ENCODE measurements at places on chromosomes 11 and 22.

DNA sequence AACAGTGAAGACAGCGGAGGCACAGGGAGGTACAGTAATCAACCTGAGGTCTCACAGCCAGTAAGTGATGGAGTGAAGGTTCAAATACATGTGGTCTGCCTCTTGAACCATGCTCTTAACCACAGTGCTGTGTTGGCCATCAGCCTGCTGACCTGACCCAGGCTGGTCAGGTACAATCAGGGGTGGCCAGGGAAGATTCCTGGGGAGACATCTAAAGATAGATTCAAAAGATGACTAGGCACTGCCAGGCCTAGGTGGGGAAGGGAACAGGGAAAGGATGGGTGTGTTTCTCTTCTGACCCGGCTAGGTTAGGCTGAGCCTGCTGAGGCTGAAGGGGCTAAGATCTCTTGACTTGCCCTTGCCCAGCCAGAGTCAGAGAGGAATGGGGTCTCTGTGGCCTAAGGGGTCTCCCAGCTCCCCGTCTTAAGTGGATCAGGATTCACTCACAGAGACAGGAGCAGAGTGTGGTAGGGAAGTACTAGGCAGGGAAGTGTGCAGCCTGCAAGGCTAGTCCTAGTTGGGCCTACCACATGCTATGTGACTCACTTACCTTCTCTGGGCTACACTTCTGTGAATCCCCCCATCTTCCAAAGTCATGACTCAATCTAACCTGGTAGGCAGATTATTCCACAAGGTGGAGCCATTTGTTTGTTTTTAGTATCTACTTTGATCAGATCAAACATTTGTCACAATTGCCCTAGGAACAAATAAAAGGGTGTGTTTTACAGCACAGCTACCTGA, 10.4 kb upstream of the SREBF2 start:
- DNase-seq, result peak; percentile 82

- DNase-seq, result no peak
Measured at GRCh38 chr22:47343611-47344010, 581.2 kb downstream of the TBC1D22A start.

DNA sequence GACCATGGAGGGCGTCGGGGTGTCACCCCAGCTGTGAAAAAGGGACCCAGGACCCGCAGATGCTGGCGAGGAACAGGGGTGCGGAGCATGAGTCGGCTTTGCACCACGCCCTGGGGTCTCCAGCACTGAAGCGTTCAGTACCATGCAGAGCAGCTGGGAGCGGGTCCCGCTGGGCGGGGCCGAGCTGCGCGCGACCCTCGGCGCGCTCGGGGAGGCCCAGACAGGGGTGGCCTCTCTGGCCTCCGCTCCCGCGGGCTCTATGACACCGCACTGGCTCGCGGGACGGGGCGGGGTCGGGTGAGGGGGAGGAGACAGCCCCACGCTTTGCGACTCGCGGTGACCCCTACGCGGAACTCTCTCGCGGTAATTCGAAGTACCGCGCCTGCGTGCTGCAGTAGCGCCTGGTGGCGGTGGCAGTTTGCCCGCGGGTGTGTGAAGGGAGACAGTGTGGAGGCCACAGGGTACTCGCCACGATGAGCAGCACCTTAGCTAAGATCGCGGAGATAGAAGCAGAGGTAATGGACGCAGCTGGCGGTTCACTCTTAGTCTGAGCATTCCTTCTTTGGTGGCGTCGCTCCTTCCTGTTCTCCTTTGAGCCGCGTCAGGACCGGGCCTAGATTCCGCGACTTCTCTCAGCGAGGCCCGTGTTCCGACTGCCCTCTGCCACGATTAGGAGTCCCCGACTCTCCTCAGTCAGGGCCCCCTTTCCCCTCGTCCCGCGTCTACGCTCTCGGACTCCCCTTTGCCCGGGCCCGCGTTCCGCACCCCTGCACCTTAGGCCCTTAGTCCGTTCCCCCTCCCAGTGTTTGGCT, at the start of gene DRG1:
Gene DRG1 (plus strand): TSS at position 394 of the 812 bp plus-strand sequence. CDS start 80 bp downstream, at position 474.
- peak; percentile 96 for DNase-seq

GRCh38 chr11:16863389-16863788, 124.9 kb downstream of the C11orf58 start:
- DNase-seq, result no peak

DNA sequence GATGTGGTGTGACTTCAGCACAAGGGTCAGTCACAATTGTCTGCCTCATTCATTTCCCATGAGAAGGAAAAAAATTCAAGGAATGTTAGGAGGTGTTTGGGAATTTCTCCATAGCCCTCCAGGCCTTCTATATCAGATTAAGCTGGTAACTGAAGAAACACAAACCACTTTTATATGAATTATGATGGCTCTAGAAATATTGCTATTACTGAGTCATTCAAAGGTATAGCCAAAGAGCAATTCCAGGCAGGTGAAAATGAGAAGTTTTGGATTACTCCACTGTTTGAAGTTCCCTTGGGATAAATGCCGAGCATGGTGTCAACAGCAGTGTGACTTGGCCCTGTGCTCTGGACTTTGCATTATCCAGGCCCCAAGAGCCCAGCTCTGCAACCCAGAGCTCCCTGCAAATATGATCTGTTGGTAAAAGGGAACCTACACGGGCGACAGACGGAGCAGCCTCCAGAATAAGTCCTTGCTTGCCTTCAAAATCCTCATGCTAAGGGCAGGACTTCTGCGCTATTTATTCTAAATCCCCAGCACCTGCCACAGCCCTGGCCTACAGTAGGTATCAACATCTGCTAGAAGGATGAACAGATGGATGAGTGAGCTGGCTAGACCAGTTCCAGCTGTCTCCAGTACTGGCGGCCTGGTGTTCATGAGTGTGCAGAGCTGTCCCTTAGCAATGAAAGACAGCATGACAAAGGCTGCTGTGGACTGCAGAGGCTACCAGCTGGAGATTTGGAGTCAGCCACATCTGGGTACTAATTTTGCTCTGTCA, 67.5 kb upstream of the ZBED5 start:
- DNase-seq, result no peak

- DNase-seq, result no peak
Measured at GRCh38 chr11:25247336-25247735, 750.5 kb downstream of the LUZP2 start.

DNA sequence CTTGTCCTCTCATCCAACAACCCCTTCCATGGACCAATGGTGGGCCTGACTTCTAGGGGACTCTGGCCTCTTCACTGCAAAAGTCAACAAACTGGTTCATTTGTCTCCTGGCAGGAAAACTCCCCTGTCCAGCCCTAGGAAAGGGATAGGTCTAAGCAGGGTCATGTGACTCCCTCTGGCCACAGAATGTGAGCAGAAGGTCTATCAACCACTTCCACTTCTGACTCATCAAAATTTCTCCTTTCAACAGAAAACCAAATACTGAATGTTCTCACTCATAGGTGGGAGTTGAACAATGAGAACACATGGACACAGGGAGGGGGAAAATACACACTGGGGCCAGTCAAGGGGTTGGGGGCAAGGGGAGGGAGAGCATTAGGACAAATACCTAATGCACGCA, 1.3 kb upstream of the ISX start:
- DNase-seq, result no peak

DNA sequence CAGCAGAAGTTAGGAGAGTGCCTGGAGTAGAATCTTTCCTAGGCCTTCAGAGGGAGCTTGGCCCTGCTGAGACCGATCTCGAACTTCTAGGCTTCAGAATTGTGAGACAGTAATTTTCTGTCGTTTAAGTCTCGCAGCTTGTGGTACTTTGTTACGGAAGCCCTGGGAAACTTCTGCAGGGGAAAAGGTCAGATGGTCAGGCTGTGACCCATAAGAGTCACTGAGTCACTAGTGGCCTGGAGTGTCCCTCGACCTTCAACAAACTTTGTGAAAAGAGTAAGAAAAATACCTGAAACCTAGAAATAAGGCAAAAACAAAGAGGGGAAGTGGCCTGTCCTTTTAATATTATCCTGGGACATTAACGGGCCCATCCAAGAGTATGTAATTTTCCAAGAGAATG, 34.6 kb downstream of the CSNK2A3 start:
- no peak for DNase-seq

GRCh38 chr22:28810821-28811491, 10.6 kb upstream of the XBP1 start:
- DNase-seq, result no peak

- DNase-seq, result no peak
Measured at GRCh38 chr22:23192558-23192957, 12.2 kb downstream of the BCR start.

- no peak for DNase-seq
Measured at GRCh38 chr11:41274831-41275230, 184.6 kb downstream of the LRRC4C start.

DNA sequence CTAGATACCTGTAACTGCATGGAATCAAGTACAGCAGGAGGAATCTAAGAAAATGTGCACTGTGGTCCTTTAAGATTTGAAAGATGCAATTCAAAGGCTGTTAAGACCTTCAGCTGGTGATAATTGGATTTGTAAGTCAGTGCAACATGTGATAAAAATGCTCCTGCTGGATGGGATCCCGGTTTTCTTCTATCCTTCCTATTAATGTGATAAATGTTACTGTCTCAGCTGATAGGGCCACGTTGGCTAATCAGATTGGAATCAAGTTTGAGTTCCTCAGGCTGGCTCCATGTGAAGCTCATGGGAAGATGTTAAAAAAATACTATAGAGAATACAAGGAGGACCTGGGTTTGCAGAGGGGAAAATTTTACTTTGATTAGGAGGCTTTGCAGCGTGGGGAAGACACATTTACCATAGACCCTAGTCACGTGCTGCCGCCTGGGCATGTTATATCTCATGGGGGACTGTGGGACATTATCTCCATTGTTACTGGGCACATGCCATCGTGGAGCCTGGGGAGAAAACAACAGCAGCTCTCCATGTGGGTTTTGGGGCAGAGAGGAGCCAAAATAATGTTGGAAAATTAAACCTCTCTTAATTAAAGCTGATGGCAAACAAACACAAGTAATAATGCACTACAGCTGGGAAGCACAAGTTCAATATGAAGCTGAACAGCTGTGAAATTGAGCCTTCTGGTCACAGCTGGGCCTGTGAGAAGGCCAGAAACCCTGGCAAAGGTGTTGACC, 652.5 kb downstream of the NTM start:
- DNase-seq, result no peak

DNA sequence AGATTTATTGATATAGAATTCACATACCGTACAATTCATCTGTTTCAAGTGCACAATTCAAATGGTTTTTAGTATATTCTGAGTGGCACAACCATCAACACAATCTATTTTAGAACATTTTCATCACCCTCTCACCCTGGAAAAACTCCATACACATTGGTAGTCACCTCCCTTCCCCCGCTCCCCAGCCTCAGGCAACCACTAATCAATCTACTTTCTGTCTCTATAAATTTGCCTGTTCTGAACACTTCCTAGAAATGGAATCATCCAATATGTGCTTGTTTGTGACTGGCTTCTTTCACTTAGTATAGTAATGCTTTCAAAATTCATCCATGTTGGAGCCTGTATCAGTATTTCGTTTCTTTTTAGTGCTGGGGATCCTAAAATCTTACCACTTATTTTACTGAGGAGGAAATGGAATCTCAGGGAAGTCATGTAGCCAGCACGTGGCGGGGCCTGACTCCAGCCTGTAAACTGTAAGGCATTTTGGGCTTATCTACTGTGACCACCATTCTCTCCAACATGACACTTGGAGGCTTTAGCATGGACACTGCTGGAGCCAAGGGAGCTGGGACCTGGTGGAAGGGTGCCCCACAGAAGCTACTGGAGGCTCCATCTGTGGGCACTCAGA, 905 bp upstream of the UCP3 start:
- DNase-seq, result no peak

DNA sequence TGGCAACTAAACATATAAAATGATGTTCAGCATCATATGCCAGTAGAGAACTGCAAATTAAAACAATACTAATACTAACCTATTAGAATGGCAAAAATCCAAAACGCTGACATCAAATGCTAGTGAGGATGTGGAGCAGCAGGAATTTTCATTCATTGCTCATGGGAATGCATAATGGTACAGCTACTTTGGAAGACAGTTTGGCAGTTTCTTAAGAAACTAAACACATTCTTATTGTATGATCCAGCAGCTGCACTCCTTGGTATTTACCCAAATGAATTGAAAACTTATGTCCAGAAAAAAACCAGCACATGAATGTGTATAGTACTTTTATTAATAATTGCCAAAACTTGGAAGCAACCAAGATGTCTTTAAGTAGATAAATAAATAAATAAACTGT, 258.0 kb downstream of the TENM4 start:
- no peak for DNase-seq

DNA sequence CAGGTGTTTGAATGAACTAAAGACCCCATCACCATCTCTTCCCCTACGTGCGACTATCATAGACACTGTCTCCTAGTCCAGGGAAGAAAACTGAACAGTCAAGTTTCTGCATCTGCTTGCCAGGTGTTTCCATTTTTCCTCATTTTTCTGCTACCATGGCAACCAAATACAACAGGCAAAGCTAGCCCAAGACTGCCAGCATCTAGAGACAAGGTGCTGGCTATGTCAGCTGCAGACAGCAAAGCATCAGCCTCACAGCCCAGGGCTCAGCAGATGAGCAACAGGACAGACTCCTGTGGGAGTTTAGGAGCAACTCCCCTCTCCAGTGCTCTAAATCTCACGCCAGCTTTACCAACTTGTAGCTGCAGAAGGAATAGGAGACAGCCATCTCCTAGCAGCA, 124.3 kb downstream of the C11orf58 start:
- no peak for DNase-seq

DNA sequence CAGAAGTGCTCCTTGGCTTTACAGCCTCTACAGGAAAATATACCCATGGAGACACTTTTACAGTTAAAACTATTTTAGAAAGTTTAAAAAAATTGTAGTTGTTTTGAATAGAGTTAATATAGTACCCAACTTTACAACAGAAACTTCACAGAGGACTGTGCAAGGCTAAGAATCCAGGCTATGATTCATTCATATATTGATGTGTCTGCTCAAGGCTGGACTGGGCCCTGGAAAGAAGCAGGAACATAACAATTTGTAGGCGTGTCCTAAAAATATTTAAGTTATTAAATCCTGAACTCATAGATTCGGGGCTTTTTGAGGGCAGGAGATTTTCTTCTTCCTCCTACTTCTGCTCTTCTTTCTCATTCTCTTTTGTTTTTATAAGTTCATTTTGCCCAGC, 291.5 kb upstream of the CCDC179 start:
- no peak for DNase-seq

DNA sequence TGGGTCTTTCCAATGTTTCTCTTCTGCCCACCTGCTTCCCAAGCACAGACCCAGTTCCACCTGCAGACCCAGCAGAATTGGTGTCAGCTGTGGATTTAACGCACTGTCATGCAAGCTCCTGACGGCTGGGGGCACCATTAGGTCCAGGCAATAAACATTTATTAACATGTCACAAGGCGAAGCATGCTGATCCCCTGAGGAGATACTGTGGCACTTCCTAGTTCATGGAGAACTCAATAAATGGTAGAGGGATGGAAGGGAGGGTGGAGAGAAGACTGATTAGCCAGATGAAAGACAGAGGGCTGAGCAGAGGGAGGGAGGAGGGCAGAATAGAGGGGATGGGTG, 68.3 kb upstream of the TSPAN18 start:
- no peak for DNase-seq

Data from cerebellar cortex (tissue), 1 donor.